ENCODE measurements at places on chromosomes 4 and X.

- no peak for DNase-seq
Observed at GRCh38 chr4:151835467-151835866, 74.7 kb upstream of the GATB start.

DNA sequence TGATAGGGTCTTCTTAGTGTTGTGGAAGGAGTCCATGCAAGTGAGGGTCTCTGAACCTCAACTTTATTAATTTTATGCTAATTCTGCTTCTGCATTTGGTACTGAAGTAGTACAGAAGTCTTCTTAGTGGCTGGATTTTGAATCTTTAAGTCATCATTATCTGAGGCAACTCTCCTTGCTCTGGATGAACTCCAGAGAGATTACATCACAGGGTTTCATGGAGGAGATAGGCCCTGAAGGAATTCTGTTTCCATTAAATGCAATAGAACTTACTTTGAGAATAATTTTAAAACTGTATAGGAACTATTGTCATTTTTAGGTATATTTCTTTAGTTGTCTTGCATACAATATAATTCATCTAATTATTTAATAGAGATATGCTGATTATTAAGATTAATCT, 451.2 kb downstream of the FAT4 start:
- DNase-seq = no peak

- DNase-seq = no peak
Observed at GRCh38 chr4:19566041-19566440, 685.7 kb upstream of the SLIT2 start.

DNA sequence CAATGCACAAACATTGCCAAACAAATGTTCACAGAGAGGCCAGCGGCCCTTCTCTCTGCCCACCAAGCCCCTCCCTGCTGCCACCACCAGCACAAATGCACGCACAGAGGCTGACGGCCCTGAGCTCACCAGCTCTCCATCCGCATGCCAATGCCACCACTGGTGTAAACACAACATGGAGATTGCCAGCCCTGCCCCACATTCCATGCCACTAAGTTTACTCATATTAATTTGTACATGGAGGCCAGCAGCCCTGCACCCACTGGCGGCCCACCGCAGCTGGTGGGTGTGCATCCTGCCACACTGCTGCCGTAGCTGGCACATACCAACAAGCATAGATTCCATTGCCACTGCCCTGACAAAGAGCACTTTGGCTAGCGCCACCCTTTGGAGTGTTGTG, 124.0 kb downstream of the CYLC1 start:
- no peak for DNase-seq

- no peak for DNase-seq
Observed at GRCh38 chr4:126172126-126172525, 857.4 kb downstream of the FAT4 start.

- no peak for DNase-seq
Observed at GRCh38 chrX:48616576-48616975, 19.3 kb downstream of the WDR13 start.

- no peak for DNase-seq
Observed at GRCh38 chr4:189124149-189124758, 816.4 kb upstream of the FRG1 start.

- DNase-seq = no peak
Observed at GRCh38 chr4:184550476-184550875, 76.1 kb upstream of the IRF2 start.

GRCh38 chr4:159297091-159297490, 194.2 kb downstream of the RAPGEF2 start:
- DNase-seq = no peak

DNA sequence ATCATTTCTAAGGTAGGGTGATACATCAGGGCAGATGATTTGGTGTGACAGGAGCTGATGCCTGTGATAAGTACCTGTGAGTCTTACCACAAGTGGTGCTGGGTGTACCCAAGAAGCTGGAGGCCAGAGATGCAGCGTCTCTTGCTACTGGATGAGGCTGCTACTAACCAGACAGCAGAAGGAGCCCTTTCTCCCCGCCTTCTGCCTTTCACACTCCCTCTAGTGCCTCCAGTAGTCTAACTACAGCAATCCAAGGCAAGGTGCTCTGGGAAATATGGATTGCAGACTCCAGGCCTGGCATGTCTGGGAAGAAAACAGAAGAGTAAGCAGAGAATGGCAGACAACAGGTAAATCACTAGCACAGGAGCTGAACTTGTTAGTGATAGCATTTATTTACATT, 470.8 kb downstream of the NKX6-1 start:
- no peak for DNase-seq

DNA sequence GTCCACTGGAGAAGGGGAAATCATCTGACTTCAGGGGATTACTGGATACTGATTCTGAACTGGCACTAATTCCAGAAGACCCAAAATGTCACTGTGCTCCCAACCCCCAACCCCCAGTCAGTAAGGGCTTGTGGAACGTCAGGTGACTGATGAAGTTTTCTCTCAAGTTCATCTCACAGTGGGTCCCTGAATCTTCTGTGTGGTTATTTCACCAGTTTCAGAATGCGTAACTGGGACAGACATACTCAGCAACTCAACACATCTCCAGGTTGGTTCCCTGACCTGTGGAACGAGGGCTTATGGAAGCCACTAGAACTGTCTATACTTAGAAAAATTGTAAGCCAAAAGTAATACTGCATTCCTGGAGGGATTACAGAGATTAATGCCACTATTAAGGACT, 45.3 kb downstream of the DDX60L start:
- no peak for DNase-seq

DNA sequence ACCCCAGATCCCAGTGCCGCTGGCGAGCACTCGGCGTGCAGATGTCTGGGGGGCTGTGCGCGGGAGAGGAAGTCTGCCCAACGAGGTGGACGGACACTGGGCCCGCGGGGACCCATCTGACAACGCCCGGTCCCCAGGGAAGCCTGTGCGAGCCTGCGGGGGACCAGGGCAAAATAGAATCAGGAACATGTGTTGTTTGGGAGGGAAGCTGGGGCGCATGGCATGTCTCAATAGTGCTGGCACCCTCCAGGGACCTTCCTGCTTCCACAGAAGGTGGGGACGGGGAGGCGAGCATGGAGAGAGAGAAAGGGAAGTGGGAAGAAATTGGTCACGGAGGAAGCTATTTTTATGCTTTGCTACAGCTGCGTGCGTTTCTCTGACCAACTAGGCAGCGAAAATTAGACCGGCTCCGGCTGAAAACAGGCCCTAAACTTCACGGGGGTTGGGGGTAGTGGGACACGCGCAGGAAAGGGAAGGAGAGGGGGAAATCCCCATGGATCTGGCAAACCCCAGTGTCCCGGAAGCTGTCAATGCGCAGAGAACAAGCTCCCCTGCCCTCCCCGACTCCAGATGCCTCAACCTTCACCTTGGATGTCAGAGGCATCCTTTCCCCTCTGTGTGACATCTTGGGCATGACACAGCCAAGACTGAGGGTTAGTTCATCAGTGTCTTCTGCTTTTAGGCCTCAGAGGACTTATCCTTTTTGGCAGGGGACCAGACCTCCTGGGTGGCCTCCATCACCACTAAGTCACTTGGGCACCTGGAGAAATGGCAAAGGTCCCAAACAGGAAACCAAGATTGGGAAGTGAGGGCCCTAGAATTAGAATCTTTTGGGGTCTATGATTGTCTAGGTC, 169.8 kb upstream of the BCOR start:
- DNase-seq = no peak

DNA sequence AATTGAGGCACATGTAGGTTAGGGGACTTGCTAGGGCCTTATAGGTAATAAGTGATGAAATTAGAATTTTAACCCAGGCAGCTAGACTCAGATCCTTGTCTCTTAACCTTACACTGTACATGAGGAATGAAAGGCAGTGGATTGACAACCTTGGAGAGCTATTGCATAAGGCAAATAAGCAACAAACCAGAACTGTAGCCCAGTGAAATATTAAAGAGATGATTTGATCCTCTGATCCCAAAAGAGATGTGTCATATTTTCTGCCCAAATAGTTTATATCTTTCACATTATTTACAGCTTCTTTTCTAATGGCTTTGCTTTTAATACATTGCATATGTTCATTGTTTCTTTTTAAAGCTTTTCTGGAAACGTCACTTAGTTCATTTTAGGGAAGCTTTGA, 252.6 kb downstream of the ANK2 start:
- no peak for DNase-seq

- no peak for DNase-seq
Observed at GRCh38 chrX:39969099-39969818, 128.5 kb downstream of the BCOR start.

DNA sequence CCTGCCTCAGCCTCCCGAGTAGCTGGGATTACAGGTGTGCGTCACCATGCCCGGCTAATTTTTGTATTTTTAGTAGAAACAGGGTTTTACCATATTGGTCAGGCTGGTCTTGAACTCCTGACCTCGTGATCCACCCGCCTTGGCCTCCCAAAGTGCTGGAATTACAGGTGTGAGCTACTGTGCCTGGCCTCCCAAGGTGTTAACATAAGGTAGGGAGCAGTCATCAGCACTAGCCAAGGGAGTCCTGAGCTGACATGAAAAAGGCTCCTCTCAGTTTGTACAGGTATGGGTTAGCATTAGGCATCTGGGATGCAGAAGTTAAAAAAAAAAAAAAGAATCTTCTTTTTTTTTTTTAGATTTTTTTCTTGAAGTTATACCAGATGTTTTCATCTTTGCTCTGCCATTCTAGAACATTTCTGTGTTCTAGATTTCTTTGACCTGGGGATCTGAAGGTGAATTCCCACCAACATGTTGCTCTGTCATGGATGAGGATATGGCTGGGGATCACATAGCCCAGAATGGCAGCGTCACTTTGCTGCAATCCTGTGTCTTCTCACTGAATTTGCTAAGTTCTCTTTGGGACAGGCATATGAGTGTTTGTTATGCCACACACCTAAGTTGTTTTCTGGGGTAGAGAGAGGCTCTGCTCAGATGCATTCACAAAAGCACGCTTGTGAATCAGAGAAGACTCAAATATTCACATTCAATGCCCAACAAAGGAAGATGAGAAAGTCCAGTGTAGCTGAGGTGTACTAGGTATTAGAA, 24.4 kb upstream of the PLA2G12A start:
- no peak for DNase-seq

- DNase-seq = no peak
Observed at GRCh38 chr4:161990721-161991120, 173.1 kb downstream of the FSTL5 start.

DNA sequence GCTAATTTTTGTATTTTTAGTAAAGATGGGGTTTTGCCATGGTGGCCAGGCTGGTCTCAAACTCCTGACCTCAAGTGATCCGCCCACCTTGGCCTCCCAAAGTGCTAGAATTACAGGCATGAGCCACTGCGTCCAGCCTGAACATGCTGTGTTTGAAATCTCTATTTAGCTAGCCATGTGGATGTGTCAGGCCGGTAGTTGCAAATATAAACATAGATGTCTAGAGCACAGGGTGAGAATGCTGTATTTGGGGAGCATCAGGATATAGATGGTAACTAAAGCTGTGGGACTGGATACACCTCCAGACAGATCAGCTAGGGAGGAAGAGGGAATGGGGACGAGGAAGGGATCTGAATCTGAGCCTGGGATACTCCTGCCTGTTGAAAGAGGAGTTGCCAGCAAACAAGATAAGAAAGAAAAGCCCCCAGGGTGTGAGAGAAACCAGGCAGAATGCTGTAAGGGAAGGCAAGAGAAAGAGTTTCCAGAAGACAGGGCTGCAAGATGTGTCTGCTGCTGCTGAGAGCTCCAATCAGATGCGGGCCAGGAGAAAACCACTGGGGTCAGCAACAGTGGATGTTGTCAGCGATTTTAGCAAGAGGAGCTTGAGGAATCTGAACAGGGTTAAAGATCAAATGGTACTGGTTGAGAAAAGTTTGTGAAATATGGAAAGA, 177.4 kb downstream of the PALLD start:
- no peak for DNase-seq

DNA sequence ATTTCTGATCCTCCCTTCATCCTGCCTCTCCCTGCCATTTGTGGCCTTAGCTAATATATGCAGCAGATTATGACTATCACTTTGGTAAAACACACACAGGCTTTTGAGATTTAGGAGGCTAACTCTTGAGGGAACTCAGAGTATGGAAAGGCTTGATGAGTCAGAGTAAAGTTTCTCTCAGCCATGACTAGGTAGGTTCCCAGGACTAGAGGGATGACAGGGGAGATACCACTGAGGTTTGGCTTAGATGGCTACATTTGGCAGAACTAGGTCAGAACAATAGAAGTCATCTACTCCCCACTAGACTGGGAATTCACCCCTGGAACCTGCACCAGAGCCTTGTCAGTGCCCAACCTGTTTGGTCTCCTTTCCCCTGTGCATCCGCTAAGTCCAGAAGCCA, 585.7 kb downstream of the TLL1 start:
- DNase-seq = no peak

DNA sequence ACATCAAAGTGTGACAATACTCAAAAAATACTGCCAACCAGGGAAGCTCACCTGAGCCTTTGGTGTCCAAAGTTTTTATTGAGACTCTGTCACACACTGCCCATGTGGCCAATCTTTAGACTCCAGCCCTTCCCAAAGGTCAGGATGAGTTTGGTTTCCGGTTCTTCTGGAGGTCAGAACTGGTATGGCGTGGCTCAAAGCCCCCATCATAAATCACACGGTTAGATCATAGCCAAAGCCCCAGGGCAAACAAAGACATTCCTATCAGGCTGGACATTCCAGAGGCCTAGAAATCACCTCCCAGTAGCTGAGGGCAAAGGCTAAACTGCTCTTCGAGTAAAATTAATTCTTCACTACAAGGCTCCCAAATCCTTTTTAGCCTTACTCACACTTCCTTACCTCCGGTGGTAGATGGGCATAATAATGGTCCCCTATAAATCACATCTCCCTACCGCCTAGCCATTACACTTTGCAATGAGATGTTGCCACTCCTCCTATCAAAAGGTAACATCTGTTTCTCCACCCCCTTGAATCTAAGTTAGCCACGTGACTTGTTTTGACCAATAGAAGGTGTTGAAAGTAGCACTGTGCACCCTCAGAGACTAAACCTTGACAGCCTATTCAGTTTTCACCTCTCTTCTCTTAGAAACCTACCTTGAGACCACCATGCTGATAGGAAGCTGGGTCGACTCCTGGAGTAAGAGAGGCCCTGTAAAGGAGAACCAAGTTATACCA, 137.8 kb upstream of the DUSP21 start:
- no peak for DNase-seq

- DNase-seq = no peak
Observed at GRCh38 chr4:173464481-173464880, 65.5 kb downstream of the HAND2 start.

All from T follicular helper cell (primary cell).